Psoas muscle (tissue), 8 donors: ENCODE measurements at places on chromosomes 2 and 18. TPM values are rescaled to one million over a fixed set of nuclear protein-coding genes. Genes with fewer than 3 reads are reported as not detected.

- no peak for DNase-seq
Observed at GRCh38 chr18:70411307-70411706, 122.5 kb downstream of the SOCS6 start.

DNA sequence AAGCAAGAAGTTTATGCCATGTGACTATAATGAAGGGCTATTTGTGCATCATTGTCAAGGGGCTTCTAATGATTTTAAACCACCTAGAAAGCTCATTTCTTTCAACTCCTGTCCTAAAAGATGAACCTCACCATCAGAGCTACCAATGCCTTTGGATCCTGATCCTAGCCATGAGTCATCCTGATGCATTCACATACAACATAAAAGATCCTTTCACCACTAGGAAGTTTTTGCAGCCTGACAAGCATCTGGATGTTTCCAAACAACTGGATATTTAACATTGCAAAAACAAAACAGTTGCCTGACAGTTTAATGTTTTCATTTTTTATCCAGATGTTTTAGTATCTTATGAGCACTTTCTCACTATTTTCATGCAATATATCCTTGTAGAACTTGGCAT, 425.3 kb downstream of the MBD2 start:
- DNase-seq = no peak

GRCh38 chr2:46674488-46674887, 195.1 kb downstream of the TMEM247 start:
- DNase-seq = no peak

GRCh38 chr2:36356298-36356989, 866 bp downstream of the CRIM1 start:
- peak; percentile 76 for DNase-seq

- DNase-seq = no peak
Observed at GRCh38 chr2:234670806-234671205, 173.9 kb upstream of the ARL4C start.

DNA sequence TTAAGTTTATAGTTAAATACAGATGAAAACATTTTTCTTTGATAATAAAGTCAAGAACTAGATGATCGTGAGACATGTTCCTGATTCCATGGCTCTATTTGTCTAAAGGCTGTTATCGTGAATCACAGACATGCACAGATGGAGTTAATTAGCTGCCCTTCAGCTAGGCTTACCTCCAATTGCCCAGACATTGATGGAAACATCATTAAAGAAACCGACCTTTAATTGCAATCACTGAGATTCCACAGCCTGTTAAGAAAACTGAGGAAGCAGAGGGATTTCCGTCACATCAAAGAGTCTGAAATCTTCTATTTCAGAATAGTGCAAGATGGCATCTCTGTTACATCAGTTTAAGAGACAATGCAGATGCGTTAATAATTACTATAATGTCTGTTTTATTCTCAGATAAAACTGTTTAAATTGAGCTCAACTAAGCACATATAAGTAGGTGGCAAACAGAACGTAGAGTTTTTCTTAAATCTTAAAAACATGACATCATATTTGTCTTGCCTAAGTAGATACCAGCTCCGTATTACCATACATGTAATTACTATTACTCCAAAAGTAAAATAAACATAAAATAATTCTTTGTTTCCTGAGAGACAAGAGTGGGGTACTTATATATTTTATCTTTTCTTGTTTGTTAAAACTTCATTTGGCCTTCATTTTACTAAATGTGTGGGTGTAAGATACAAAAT, 23.9 kb upstream of the CRACDL start:
- DNase-seq = no peak

Gene ONECUT2
- not detected for total RNA-seq
